Mammary microvascular endothelial cell (primary cell): ENCODE measurements at places on chromosomes 1 and 21. TPM values are rescaled to one million over a fixed set of nuclear protein-coding genes. Genes with fewer than 3 reads are reported as not detected.

PLD5 gene
- not detected in 2 replicates for total RNA-seq

AMY1B gene
- total RNA-seq: not detected in 2 replicates

DTL gene
- 15.7 and 17.4 TPM in 2 replicates for total RNA-seq

FAM163A gene
- total RNA-seq: 0.30 and 0.47 TPM in 2 replicates

IL12RB2 gene
- total RNA-seq: not detected in 2 replicates

TRIM67 gene
- total RNA-seq: not detected in 2 replicates

RNF187 gene
- total RNA-seq: 37.7 and 47.4 TPM in 2 replicates
